ENCODE measurements at places on chromosomes 13 and 19.

GRCh38 chr13:29499506-29500165 is 95.9 kb downstream of the SLC7A1 start:
- no peak for DNase-seq

GRCh38 chr19:46288896-46289588 is 7.8 kb upstream of the HIF3A start:
- DNase-seq, result no peak

GRCh38 chr19:38046254-38047048 is 139.4 kb downstream of the SIPA1L3 start:
- DNase-seq, result no peak

DNA sequence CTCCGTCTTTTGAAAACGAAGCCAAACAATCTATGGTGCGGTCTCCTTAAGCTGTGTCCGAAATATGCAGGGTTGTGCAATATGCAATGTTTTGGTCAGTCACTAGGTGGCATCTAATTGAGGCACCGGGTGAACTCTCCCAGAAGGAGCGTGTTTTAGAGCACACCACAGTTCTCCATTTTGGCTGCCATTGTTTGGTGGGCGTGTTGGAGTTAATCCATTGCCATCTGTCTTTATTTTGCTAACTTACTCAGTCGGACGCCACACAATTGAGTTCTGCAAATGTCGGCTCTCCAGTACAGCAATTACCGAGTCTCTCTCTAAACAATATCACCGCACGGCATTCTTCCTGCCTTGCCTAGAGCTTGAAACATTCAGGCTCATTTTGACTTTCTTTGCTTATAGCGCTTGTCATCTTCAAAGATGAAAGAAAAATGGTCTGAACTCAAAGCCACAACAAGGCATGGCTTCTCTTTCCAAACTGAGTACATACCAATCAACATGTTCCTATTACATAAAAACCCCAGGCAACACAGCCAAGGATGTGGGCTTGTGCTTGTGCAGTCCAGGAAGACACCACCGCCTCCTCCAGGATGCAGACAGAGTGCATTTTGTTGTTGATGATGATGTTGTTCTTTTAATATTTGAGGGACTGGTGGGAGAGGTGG is 182.0 kb upstream of the SERP2 start:
- no peak for DNase-seq

DNA sequence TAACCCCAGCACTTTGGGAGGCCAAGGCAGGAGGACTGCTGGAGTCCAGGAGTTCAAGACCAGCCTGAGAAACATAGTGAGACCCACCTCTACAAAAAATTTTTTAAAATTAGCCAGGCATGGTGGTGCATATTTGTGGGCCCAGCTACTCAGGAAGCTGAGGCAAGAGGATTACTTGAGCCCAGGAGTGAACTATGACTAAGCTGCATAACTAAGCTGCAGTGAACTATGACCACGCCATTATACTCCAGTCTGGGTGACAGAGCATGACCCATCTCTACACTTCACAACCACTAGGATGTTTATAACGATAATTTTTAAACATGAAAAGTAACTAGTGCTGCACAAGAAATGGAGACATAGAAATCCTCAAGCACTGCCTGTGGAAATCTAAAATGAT is 352.7 kb upstream of the SGCG start:
- DNase-seq, result no peak

DNA sequence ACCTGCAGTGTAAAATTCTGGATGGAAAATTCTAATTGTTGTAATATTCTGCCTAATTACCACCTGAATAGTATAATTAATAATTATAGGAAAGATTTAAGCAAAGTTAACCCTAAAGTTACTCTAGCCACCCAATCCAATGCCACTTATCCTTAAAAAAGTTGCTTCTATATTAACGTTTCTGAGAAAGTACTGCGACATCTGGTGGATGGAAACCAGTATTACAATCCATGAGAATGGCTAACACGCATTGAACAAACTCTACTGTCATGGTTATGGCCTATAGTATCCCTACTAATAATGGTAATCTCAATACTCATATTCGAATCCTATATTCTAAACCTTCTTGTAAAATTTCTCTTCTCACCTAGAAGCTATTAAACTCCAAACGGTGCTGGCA is 1551.8 kb downstream of the SLITRK1 start:
- DNase-seq, result no peak

- no peak for DNase-seq
Measured at GRCh38 chr13:89034015-89034414, 1362.8 kb downstream of the SLITRK5 start.

GRCh38 chr13:107277911-107278310 is 710.0 kb upstream of the ARGLU1 start:
- no peak for DNase-seq

- no peak for DNase-seq
Measured at GRCh38 chr13:59780058-59780457, 383.7 kb downstream of the DIAPH3 start.

DNA sequence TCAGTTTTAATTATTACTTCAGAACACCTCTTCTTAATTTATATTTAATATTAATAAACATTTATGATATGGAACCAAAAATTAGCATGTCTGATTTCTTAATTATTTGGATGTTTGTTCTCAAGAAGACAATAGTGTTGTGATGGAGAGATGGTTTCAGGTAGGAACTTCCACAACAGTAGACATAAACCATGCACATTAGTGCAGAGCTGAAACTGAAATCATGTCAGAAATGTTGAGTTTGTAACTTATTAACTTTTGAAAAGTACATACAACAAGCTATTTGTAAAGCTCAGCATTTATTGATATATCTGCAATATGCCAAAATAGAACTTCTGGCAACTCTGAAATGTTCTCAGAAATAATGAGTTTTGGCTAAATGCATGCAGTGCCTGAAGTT is 11.8 kb upstream of the EDNRB start:
- no peak for DNase-seq

DNA sequence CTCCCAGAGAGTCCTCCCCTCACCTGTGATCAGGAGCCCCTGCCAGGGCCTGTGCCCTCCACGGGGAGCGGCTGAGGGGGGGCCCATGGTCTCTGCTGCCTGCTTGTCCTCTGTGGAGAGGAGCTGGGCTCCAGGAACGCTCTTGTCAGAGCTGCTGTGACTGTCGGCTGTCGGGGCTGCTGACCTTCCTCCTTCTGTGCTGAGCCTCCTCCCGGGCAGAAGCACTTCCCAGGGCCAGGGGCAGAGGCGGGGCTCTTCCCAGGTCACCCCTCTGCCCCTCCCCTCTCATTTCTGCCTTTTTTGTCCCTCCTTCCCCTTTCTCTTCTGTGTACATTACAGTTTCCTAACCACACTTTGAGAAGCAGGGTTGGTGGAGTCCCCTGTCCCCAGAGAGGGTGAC is at the start of gene CEACAM4:
Gene CEACAM4, minus strand, starts transcription at position 198 of the 400 bp plus-strand sequence. Its CDS starts 111 bp downstream, at position 87.
- DNase-seq, result no peak

- no peak for DNase-seq
Measured at GRCh38 chr13:75787249-75787928, 151.3 kb downstream of the LMO7 start.

- no peak for DNase-seq
Measured at GRCh38 chr19:33519416-33519815, 2.2 kb downstream of the PEPD start.

GRCh38 chr13:51237887-51238286 is 15.7 kb downstream of the FAM124A start:
- DNase-seq, result no peak

GRCh38 chr19:42200116-42200715 is 17.3 kb downstream of the DEDD2 start:
- no peak for DNase-seq

DNA sequence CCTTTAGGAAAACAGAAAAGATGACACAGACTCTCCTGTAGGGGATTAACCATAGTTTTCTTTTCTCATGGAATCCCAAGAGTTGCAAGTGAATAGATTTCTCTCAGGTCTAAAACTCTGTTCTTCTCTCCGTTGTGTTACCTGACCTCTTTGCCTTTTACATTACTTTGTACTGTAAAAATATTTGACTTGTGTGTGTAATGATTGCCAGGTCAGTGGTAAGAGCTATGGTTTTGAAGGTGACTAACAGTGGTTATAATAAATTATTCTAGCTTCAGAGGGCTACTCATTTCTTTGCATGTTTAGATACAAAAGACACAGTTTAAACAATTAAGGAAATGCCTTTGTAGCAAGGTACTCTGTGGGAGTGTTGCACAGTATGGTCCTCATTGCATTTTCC is 23.0 kb upstream of the PSG2 start:
- no peak for DNase-seq

DNA sequence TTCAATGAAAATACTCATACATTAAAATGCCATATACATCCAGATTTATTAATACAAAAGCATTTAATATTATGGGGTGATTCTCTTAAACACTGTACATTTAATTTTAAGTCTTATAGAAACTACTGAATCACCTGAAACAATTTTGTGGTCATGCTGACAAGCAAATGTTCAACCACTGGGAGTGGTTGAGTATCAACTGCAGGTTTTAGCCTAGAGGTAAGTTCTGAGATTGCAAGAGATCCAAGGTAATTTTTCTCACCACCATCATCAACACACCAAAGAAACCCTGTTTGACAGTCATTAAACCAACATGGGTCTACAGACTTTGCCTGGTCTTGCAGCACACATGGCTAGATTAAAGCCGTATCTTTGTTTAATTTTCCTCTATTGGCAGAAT is 196.3 kb downstream of the LHFPL6 start:
- DNase-seq, result no peak

DNA sequence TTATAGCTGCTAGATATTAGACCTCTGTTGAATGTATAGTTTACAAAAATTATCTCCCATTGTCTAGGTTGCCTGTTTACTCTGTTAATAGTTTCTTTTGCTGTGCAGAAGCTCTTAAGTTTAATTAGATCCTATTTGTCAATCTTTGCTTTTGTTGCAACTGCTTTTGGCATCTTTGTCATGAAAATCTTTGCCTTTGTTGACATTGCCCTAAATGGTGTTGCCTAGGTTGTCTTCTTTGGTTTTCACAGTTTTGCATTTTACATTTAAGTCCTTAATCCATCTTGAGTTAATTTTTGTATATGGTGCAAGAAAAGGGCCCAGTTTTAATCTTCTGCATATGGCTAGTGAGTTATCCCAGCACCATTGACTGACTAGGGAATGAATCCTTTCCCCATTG is 331.1 kb downstream of the ITGBL1 start:
- DNase-seq, result no peak

DNA sequence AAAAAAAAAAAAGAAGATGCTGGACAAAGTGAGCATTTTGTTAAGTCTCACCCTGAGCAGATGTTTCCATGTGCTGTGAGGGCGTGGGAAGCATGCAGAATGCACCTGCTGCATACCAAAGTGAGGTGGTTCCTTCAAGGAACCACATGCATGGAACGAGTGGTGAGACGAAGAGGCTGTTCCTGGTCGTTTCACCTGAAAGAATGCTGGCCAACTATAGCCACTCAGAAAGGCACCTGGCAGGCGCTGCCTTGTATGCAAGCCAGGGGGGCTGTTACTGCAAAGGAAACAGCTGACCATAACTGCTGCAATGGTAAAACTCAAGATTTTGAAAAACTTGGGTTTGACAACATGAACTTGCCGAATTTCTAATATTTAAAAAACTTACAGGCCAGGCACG is 14.7 kb downstream of the MIER2 start:
- no peak for DNase-seq

GRCh38 chr19:39193803-39194202 is 3.0 kb upstream of the NCCRP1 start:
- no peak for DNase-seq

- no peak for DNase-seq
Measured at GRCh38 chr19:34853369-34853768, 73.3 kb upstream of the ZNF30 start.

GRCh38 chr13:103101901-103102300 is 35.7 kb upstream of the SLC10A2 start:
- no peak for DNase-seq

DNA sequence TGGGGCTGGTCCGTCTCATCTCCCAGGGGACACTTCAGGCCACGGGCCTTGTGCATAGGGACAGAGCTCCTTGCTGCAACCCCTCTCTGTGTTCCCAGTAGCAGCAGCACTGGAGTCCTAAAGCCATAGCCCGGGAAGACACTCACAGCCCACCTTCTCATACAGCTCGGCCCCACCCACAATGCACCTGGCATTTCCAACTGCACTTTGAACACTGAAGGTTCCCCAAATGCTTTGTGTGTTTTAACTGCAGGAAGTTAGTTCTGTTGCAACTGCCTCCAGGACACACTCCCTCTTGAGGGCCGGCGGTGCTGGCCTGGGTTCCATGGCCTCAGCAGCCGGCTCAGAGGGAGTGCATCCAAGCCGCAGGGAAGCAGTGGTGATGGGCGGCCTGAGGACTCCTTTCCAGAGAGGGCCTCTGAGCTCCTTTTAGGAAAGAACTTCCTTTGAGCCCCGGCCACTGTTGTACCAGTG is 22.7 kb upstream of the TMEM255B start:
- no peak for DNase-seq

DNA sequence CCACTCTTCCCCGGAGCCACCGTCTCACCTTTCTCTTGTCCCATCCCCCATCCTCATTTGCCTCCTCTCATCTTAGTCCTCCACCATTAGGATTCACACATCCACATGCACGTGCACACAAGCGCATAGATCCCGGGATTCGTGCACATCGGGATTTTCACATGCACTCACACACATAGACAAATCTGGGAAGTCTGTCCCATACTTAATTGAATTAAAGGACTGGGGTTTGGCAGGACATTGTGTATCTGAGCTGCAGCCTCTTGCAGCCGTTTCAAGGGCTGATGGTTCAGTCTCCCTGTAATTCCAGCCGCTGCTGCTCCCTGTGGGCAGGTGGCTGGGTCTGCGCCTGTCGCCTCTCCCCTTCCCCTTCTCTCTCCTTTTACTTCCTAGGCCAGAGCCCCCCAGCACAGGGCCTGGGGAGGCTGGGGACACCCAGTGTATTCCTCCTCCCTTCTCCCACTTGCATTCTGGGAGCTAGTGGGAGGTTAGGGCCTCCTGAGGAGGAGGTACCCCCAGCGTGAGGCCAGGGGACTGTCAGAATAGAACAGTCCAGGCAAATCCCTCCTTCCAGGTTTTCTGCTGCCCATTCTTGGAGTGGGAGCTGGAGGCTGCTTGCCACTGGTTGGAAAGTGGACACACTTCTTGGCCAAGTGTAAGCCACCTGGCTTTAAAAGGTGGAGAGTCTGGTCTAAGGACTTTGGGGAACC is 43.6 kb downstream of the LYL1 start:
- no peak for DNase-seq

DNA sequence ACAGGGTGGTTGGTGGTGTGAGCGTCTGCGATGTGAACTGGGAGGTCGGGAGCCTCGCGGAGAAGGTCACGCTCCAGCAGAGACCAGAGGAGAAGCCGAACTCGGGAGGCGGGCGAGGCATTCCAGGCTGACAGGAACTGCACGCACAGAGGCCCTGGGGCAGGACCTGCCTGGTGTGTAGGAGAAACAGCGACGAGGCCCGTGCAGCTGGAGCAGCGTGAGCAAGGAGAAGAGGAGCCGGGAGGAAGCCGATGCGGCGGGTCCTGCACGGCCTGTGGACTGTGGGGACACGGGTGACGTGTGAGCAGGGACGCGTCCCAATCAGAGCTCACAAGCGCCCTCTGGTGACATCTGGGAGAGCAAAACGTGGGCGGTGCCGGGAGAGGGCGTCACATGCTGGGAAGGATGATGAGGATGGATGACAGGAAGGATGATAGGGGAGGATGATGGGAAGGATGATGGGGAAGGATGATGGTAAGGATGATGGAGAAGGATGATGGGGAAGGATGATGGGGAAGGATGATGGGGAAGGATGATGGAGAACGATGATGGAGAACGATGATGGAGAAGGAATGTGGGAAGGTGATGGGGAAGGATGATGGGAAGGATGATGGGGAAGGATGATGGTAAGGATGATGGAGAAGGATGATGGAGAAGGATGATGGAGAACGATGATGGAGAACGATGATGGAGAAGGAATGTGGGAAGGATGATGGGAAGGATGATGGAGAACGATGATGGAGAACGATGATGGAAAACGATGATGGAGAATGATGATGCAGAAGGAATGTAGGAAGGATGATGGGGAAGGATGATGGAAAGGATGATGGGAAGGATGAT is 16.1 kb upstream of the MADCAM1 start:
- no peak for DNase-seq
